ENCODE measurements at places on chromosomes 6 and 20.

- no peak for DNase-seq
These were observed 115.9 kb upstream of the BEND3 start for GRCh38 chr6:107231243-107231642.

DNA sequence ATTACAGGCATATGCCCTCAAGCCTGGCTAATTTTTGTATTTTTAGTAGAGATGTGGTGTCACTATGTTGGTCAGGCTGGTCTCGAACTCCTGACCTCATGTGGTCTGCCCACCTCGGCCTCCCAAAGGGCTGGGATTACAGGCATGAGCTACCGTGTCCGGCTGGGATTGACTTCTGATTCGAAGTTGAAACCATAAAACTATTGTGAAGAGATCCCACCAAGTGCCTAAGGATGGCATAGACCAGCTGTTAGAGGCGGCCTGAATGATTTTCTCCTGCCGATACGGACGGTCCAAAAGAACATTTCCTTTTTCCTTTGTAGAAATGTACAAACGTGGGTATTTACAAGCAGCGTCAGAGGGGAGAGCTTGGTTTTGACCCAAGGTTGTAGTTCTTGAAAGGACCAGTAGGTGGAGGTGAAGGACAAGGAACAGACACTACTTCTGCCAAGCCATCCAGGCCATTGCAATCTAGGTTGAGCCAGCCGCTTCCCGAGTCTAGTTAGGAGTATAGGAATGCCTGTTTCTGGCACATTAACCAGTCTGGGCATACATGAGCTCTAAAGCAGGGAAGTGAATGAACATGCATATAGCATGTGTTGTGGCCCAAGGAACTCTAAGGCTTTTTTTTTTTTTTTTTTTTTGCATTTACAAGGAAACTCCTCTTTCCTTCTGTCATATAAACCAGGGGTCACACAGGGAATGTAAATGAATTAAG lies 29.0 kb downstream of the MOCS3 start:
- DNase-seq, result peak; percentile 42

DNA sequence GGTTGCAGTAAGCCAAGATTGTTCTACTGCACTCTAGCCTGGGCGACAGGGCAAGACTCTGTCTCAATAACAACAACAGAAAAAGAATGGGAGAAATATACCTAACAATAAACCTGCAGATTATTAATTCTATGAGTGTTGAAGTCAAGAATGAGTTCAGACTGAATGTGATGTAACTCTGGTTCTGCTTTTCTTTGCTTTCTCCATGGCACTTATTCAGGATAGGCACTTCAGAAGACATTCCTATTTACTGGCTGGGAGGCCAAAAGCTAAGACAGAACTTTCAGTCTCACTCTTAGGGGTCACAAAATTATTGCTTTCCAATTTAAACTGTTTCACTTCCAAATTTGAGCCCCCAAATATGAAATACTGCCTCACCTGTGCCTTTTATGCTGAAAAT lies 15.7 kb upstream of the PRIM2 start:
- no peak for DNase-seq

- no peak for DNase-seq
These were observed 50.2 kb downstream of the STK35 start for GRCh38 chr20:2151858-2152281.

DNA sequence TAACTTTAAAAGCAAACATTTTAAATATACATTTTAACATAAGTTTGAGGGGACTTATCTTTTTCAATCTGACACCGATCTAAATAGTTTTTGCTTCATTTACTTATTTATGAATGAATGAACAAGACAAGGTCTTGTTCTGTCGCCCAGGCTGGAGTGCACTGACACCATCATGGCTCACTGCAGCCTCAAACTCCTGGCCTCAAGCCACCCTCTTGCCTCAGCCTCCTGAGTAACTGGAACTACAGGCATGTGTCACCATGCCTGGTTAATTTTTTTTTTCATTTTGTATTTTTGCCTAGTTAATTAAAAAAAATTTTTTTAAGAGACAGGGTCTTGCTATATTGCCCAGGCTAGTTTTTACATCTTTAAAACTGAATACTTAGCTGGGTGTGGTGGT lies 25.4 kb downstream of the FBXO9 start:
- DNase-seq, result no peak

DNA sequence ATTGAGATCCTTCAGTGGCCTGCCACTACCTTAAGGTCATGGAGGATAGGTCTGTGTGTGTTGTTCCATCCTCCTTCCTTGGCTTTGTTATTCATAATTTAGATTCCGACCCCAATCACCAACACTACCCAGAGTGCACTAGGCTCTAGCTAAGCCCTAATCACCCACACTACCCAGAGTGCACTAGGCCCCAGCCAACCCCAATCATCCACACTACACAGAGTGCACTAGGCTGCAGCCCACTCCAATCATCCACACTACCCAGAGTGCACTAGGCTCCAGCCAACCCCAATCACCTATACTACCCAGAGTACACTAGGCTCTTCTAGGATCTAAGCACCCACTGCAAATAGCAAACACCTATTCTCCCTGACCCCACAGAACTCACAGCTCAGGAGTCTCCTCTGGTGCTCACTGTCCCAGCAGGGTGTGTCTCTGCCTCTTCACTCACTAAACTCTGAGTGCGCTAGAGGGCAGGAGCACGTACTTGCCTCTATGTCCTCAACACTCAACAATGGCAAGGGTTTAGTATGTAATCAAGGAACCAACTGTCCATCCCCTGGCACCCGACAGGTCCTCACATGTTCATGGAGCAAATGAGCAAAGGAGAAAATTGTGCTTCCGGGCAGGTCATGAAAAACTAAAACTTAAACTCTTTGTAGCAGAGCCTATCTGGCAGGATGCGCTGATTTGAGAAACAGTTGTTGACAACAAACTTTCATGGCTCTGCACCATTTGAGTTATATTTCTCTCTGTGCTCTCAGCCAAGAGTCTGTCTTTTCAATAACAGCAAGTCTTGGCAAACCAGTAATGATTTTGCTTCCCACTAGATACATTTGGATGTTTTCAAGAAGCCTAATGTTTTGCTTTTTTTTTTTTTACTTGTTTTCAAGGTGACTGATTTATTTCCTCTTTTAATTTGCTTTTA lies 54.3 kb downstream of the SLC22A23 start:
- no peak for DNase-seq

GRCh38 chr6:30688569-30688968 lies 2.1 kb upstream of the PPP1R18 start:
- DNase-seq, result no peak

- DNase-seq, result no peak
These were observed 106.8 kb downstream of the COL19A1 start for GRCh38 chr6:69973138-69973537.

GRCh38 chr6:167141667-167142432 lies 15.9 kb downstream of the GPR31 start:
- peak; percentile 44 for DNase-seq

- DNase-seq, result no peak
These were observed 162.8 kb downstream of the SYNE1 start for GRCh38 chr6:152474354-152474753.

DNA sequence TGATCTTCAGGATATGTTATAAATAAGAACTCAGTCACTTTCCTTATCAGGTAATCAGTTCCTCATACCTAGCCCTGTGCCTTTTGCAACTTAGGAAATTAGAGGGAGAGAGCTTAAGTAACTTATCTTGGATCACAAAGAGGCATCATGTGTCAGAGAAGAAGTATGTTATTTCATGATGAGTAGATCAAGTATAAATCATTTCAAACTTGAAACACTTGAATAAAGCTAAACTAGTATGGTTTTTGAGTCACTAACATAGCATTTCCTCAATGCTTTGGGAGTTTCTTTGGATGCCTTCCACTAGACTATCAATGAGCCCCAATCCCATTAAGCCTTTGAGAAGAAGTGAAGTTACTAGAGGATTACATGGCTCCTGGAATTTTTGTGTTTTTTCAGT lies 102.6 kb upstream of the TNFAIP3 start:
- DNase-seq, result no peak

DNA sequence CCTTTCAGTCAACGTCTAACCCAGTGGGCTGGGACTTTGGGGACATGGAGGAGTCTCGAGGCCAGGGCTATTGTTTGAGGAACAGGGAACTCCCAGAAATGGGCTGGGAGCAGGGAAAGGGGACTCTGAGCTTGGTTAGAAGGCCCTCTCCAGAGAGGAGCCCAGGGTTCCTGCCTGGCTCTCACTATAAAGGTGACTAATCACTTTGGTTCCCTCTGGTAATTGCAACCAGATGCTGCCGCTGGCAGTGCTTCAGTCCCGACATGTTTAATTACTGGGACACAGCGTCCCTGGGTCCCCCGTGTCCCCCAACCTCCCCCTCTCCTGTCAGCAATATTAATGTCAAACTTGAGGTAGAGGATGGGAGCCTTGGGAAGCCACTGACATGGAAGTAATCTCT lies 5.0 kb upstream of the GDF5 start:
- DNase-seq, result no peak

GRCh38 chr6:3119040-3119723 lies 671 bp downstream of the BPHL start:
- no peak for DNase-seq

- DNase-seq, result no peak
These were observed 174.8 kb downstream of the HACE1 start for GRCh38 chr6:104684911-104685415.

DNA sequence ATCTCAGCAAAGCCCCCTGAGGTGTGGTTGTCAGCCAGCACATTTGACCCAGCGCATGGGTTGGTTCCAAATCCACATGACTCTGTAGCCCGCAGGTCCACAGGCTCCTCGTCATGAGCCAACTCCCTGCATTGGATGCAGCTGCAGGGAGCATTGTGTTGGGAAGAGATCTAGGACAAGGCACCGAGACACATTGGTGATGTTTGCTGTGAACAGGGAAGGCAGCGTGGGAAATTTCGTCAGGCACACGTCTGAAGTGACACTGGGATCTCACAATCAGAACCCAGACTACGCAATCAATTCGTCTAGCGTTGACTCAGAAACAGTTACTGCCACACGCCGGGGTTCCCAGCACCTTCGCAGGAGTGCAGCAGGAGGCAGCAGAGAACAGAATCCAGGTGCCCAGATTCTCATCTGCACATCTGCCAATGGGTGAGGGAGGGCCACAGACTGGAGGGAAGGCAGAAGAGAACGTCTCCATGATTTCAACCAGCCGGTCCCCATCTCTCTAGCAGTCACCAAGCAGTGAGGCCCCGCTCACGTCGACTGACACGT lies 177.0 kb downstream of the TTLL2 start:
- DNase-seq, result no peak

- no peak for DNase-seq
These were observed 38.1 kb upstream of the BMP5 start for GRCh38 chr6:55913228-55914195.

DNA sequence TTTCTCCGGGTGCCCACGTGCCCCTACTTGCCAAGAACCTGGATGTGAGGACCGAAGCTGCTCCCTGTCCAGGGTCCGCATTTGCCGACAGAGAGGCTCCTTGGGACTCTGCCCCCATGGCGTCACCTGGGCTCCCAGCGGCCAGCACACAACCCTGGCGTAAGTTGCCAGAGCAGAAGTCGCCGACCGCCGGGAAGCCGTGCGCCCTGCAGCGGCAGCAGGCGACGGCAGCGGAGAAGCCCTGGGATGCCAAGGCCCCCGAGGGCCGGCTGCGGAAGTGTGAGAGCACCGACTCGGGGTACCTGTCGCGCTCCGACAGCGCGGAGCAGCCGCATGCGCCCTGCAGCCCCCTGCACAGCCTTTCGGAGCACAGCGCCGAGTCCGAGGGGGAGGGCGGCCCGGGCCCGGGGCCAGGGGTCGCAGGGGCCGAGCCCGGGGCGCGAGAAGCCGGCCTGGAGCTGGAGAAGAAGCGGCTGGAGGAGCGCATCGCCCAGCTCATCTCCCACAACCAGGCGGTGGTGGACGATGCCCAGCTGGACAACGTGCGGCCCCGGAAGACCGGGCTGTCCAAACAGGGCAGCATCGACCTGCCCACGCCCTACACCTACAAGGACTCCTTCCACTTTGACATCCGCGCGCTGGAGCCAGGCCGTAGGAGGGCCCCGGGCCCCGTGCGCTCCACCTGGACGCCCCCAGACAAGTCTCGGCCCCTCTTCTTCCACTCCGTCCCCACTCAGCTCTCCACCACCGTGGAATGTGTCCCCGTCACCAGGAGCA lies 28.3 kb downstream of the ZNF831 start:
- DNase-seq, result no peak

DNA sequence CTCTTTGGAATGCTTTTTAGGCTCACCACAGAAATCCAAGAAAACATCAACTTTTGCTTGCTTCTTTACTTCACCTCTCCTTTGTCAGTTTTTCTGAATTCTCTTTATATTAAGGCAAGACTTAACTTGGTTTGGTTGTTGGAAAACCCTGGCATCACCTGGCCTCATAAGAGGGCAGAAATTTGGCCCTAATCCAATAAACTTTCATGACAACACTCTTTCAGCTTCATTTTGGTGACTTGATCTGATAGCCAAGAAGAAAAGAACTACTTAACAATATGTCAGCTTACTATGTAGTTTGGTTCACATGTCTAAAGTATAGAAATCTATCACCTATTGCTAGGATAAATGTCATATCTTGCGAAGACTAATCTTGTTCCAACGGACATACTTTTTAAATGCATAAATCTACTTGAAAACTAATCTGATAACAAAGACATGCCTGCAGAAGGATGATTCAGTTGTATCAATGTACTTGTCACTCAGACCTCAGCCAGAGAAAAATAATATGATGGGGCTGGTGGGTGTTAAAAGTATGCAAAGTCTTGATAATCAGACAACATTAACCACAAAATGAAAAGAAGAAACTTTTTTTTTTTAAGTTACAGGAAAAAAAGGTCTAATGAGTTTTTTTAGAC lies 19.3 kb upstream of the HBS1L start:
- DNase-seq, result no peak

DNA sequence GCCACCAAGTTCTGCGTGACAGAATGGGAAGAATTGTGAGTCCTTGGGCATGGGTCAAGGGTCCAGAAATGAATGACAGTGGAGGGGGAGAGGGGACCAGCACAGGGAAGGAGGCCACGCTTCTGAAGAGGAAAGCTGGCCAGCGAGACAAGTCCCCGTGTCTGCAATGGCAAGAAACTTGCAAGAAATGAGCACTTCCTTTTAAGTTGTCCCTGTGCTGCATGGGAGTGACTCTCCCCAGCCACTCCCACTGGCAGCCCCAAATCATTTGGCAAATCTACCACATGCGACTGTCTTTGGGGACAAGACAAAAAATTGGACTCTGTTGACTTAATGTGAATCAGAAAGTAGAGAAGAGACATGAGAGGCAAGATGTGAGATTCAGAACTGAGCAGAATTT lies 242.2 kb upstream of the RREB1 start:
- DNase-seq, result no peak

GRCh38 chr20:36773107-36773596 lies 411 bp downstream of the DSN1 start:
- DNase-seq, result peak; percentile 1

All from activated CD4-positive, alpha-beta T cell treated with anti-CD3 and anti-CD28 coated beads, Interleukin-2, amount 50 U/mL, for 4 hours (primary cell).